ENCODE measurements at places on chromosomes 1 and 21.
A peak's percentile ranks its signal among the peaks of the same experiment; 100 is the strongest.

DNA sequence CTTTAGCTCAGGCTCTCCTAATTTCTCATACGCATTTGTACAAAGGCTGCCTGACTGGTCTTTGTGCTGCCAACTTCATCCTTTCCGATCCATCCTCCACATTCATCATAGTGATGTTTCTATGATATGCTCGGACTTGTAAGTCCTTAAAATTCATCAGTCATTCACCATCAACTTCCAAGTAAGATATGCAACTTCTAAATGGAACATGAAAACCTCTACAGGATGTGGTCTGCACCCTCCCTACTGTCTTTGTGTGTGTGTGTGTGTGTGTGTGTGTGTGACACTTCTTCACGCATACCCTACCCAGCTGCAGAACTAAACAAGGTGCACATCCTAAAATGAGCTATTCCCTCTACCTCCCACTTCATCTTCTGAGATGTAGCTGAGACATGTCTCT lies 397.9 kb upstream of the NR5A2 start:
- no peak for DNase-seq

- no peak for DNase-seq
Measured at GRCh38 chr1:199447906-199448305, 579.6 kb upstream of the NR5A2 start.

DNA sequence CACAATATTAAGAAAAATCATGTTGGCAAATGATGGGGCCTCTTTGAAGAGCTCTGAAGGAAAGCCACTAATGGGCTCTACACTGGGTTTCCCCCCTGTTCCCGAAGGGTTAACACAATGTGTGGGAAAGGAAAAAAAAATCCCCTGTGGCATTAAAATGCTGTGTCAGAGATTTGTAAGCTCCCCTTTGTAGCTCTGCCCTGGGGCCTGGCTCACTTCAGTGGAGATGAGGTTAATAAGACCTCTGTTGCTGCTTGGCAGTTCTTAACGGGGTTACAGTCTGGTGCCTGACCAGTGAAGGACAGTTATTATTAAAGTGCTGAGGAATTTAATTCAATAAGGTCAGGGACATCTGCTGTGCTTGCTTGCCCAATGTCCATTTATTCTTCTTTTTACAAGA lies 129.7 kb upstream of the UBE2U start:
- DNase-seq = no peak

DNA sequence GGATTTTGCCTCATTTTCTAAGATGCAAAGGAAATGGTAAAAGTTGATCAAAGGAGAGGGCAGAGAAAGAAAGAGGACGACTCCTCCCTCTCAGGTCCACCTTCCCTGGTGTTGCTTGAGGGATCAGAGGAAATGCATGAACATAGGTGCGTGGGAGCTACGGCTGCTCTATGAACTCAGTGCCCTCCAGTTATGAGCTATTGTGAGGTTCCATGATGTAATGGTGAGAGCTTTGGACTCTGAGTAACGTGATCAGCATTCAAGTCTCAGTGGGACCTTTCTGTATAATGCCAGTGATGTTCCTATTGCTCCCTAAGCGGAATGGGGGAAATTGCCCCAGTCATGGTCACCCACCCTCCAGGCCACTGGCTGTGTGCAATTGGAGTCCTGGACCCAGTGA lies 25.9 kb upstream of the NBPF3 start:
- no peak for DNase-seq

DNA sequence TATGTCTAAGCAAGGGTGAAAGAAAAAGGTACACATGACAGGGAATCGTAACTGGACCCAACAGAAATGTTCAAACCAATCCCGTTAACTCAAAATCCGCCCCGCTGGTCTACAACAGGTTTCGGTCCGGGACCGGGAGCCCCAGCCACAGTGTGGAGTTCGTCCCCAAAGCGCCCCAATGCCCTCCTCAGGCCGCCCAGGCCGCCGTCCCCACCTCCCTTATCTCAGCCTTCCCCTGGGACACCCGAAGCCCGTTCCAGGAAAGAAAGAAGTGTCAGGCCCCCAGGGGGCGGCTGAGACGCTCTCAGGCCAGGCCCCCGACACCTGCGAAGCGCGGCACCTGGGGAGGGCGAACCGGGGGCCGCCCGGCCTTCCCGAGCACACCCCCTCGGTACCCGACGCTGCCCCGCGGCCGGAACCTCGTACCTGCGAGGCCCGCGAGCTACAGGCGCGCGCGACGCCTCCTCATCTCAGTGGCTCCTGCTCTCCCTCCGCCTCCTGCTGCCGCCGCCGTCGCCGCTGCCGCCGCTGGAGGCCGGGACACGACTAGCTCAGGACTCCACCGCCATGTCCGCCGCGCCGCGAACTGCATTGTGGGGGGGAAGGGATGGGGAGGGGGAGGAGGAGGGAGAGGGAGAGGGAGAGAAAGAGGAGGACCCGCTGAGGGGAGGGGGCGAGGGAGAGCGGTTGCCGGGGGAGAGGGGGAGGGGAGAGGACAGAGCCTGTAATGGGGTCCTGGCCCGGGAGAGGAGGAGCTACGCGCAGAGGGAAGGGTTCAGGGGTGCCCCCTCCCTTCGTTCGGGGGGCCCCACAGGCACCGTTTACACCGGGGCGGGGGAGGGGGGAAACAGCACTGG lies at the start of gene TUT4:
Gene TUT4, minus strand, starts transcription at position 588 of the 857 bp plus-strand sequence. CDS start 26,812 bp downstream, outside the sequence.
- peak; percentile 28 for DNase-seq

GRCh38 chr1:176206961-176207902 lies at the start of gene COP1:
Gene COP1, minus strand, starts transcription at chr1:176207286. Its CDS starts 308 bp downstream, at chr1:176206978.
- peak; percentile 95 for DNase-seq

DNA sequence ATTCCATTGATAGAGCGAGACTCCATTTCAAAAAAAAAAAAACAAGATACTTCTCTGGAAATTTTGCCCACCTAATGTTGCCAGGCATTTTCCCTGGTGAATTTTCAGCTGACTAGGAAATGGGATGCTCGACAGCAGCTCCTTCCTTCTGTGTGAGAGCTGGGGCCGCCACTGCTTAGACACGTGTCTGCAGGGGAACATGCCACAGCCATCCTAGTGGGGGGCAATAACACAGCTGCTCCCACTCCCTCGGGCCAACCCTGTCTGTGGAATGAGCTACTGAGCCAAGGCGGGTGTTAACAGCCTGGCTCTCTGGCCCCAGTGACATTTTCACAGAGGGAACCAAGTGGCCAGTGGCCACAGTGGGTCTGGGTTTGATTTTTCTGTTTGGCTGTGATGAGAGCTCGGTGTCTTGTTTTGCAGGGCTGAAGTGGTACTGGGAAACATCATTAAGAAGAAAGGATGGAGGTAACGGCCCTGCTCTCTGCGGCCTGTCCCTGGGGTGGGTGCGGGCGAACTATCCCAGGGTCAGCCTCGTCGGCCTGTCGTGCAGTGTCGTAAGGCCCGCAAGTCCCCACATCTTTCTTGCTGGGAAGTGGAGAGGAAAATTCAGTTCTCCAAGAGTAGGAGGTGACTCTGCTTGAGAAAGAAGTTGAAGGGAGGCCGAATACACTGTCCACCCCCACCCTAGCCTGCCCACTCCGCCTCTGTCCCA lies 39.2 kb downstream of the KCNAB2 start:
- no peak for DNase-seq

DNA sequence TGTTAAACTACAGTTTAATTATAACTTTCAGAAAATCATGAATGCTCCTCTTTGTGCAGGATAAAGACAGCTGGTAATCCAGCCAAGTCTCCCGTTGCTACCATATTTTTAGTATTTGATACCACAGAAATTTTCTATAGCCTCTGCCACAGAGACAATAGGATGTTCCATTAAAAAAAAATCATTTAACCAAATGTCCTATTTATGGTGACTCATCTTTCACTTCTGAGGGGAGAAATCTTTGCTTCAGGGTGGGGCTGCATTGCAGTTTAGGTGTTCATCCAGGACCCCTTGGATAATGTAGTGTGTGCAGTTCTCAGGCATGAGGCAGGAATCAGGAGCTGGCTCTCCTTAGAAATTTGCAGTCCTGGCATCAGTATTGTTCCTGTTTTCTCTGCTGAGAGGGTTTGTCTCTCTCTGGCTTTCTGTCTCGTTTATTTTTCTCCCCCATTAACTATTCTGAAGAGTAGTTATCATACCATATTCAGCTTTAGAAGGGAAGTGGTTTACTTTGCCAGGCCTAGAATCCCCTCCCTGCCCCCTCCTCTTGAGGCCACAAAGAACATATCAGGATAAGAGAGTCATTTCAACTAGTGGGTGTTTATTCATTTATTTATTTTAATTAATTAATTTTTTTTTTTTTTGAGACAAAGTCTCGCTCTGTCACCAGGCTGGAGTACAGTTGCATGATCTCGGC lies 3.1 kb downstream of the PRUNE1 start:
- DNase-seq = no peak

DNA sequence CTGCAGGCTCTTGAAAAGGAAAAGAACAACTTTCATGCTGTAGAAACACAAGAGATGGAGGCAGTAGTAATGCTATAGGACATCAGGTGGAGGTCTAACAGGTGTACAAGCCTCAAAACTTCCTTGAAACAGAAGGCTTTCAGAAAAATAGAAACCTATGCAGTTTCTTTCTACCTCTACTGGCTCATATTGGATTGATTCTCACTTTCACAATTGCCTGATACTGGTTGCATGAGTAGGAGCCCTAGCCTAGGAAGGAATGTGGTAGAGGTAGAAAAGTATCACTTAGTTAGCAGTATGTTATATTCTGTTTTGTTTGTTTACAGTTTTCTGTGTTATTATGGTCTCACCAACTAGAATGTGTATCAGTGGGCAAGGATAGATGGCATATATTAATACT lies 175.4 kb upstream of the GORAB start:
- DNase-seq = no peak

DNA sequence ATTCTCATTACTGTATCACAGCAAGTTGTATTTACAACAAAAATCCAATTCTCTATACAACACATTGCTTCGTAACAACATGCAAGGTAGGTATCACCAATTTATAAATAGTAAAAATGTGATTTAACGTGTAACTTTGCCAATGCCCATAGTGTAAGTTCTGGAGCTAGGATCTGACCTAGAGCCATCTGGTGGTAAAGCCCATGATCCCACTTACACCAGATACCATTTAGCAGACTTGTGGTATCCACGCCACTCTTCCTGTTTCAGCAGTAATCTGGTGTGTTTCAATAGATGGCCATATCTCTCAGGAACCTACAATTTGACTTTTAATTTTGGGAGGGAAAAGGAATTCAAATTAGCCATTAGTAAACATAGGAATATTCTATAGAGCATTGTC lies 10.2 kb downstream of the SETSIP start:
- no peak for DNase-seq

- no peak for DNase-seq
Measured at GRCh38 chr1:179586107-179586823, 5.4 kb upstream of the TDRD5 start.

DNA sequence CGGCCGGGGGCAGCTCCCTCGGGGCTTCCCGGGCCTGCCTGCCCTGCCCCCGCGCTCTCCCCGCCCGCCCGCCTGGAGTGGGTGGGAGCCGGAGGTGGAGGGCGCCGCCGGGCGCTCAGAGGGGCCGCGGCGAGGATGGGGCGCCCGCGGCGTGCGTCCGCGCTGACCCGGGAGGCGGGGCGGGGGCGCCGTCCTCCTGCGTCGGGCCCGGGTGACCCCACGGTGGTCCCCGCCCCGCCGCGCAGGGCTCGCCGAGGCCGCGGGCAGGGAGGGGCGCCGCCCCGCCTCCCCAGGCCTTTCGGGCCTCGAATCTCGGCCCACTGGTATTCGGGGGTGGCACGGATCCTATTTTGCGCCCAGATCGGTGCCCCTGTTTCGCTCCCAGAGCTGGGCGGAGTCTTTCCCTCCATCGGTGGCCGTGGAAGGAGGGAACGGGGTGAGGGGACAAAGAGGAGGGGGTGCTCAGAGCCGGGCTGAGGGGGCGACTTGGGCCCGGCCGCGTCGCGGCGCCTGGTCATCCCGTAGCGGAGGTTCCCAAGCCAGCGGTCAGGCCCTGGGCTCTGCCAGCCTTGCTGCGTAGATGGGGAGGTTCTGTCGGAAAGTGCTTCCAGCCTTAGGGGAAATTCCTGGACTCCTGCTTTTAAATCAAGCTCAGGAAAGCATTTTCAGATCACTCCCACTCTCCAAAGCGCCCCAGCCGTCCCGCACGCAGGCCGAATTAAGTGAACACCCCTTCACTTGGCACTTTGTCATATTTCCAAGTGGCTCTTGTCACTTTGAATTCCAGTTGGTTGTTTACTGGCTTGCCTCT lies 545 bp downstream of the PATJ start:
- peak; percentile 2 for DNase-seq

GRCh38 chr1:23897083-23897482 lies 16.1 kb downstream of the CNR2 start:
- DNase-seq = no peak

GRCh38 chr1:198671136-198671535 lies 32.3 kb downstream of the PTPRC start:
- no peak for DNase-seq

- no peak for DNase-seq
Measured at GRCh38 chr1:60636946-60637345, 445.4 kb upstream of the NFIA start.

GRCh38 chr1:184025242-184025675 lies 12.3 kb downstream of the COLGALT2 start:
- no peak for DNase-seq

DNA sequence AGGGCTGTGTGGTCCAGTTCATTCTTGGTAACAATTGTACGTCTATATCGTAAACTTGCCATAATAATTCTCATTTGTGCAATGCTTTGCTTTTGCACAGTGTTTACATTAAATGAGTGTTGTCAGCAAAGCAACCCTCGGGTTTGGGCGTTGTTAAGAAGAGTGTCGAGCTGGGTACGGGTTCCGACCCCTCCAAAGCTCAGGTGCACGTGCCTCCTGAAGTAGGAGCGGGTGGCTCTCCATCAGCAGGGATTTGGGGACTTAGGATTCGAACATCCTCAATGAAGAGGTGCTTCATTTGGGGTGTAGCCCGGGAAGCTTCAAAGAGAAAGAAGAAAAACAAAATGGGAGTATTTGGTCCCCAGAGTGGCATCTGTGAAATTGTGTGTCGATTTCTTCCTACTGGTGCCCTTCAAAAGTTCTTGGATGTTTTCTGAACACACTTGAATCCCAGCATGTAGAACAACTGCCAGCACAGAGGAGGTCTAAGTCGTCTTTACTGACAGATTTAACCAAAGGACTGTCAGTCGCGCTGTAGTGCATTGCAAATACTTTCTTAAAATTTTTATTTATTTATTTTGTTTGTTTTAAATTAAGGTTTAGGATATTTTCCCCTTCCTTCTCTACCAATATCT lies 1.1 kb downstream of the TRIM58 start:
- no peak for DNase-seq

GRCh38 chr1:78126506-78126905 lies 80.7 kb downstream of the GIPC2 start:
- no peak for DNase-seq

DNA sequence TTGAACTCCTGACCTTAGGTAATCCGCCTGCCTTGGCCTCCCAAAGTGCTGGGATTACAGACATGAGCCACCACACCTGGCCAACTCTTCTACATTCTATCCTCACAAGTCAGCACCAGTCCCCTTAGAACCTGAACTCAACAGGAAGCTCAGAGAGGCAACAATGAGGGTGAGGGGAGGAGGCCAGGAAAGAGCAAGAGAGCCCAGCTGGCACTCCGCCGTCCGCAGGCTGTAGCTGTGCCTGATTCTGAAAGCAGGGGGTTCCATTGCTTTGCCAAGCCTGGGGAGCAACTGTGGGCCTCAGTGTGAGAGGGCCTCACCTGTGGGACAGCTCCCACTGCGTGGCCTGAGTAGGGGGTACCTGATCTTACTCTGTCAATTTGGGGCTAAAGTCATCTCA lies 18.7 kb downstream of the STK40 start:
- no peak for DNase-seq

- no peak for DNase-seq
Measured at GRCh38 chr1:94773931-94774422, 46.2 kb upstream of the SLC44A3 start.
